ENCODE measurements at places on chromosomes 5 and 9. TPM values are rescaled to one million over a fixed set of nuclear protein-coding genes. Genes with fewer than 3 reads are reported as not detected.

- DNase-seq, result peak; percentile 86
Observed at GRCh38 chr9:69671879-69672595, at the start of gene APBA1. Gene APBA1 (minus strand): TSS chr9:69672371.

- no peak for DNase-seq
Observed at GRCh38 chr5:148645527-148645926, 8.8 kb downstream of the HTR4 start.

DNA sequence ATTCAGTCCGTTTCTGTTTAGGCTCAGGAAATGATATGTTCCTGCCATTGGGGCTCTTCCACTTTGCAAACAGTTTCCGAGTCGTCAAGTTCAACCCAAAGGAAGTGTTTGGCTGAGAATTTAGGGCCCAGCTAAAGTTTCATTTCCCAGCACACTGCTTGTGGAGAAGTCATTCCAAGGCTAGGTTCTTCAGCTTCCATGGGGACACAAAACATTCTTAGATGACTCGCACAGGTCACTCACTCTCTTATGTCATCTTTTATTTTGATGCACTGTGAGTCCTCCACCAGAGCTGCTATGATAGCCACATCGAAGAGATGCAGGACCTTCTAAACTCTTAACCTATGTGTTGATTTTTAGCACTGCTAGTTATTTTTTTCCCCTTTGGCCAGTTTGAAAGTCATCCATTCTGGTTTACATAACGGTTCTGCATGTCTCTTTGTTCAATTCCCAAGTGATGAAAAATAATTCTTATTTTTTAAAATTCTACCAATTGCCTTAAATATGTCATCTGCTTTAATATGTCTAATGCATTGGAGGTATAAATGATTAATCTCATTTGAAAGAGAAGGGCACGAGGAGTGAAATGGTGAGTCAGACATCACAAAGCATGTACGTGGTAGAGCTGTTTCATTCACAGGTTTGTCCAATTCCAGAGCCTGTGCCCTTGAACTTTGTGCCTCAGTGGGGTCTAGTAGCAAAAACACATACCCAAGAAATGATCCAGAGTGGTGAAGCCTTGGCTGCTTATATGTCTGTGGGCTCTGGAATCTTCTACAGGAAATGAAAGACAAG is 84.3 kb downstream of the ZNF462 start:
- no peak for DNase-seq

DNA sequence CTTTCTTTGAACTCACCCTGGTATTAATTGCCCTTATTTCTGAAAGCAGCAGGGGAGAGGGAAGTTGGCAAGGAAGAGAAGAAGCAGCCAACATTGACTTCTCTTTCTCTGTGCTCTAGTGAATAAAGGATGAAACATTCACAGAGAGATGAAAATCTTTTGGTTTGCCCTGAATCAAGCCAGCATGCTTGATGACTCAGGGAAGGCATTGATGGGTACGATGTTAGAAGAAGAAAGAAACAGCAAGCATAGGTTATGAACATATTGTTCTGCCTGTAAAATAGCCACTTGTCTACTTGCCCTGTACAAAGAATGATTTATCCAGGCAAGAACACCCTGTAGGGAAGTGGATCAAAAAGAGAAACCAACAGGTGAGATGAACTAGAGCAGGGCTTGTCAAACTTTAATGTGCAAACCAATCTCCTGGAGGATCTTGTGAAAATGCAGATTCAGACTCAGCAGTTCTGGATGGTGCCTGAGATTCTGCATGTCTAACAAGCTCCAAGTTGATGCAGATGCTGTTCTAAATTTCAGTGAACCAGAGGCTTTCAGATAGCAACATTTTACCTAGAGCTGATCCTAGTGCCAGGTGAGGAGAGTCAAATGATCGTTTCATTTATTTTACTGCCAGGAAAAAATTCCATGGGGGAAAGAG is 586.6 kb upstream of the TLE4 start:
- no peak for DNase-seq

The PLAC8L1 gene
- total RNA-seq, result 0.46 TPM

The CD180 gene
- total RNA-seq, result 2.6 TPM

The QRFP gene
- total RNA-seq, result not detected

All from lung (tissue), 17 donors.